ENCODE measurements at places on chromosomes 4 and X. TPM values are rescaled to one million over a fixed set of nuclear protein-coding genes. Genes with fewer than 3 reads are reported as not detected.

The GPR50 gene
- not detected for total RNA-seq

The MAPK10 gene
- 0.48 TPM for total RNA-seq

The RRH gene
- 0.32 TPM for total RNA-seq

The CLNK gene
- not detected for total RNA-seq

The AR gene
- total RNA-seq = 0.48 TPM

The REPS2 gene
- 0.36 TPM for total RNA-seq

The GRIA3 gene
- not detected for total RNA-seq

The CORIN gene
- not detected for total RNA-seq

The BGN gene
- not detected for total RNA-seq

The SPANXN4 gene
- not detected for total RNA-seq

The MAGEB17 gene
- not detected for total RNA-seq

The CXCL8 gene
- 2.2 TPM for total RNA-seq
